ENCODE measurements at places on chromosomes 6 and 20. TPM values are rescaled to one million over a fixed set of nuclear protein-coding genes. Genes with fewer than 3 reads are reported as not detected.

GRCh38 chr6:150230164-150230561, 87.3 kb downstream of the PPP1R14C start:
- DNase-seq = no peak

GRCh38 chr6:7261032-7261841, 51.8 kb downstream of the SSR1 start:
- peak; percentile 81 for DNase-seq

DNA sequence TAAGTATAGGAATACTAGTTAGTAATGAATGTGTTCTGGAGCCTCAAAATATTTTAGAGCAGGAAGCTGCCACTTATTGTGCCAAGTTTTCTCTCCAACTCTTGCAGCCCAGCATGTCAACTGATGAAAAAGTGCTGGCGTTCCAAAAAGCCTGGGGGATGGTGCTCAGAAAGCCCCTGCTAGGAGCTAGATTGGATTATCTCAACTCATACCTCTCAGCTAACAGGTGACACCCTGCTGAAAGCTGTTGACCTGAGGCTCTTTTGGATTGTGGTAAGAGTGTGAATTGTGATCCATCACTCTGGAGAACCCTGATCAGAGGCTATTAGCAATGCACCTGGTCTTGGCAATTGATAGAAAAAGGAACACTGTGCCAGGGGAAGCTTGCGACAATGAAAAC, 580.4 kb downstream of the EYS start:
- no peak for DNase-seq

DNA sequence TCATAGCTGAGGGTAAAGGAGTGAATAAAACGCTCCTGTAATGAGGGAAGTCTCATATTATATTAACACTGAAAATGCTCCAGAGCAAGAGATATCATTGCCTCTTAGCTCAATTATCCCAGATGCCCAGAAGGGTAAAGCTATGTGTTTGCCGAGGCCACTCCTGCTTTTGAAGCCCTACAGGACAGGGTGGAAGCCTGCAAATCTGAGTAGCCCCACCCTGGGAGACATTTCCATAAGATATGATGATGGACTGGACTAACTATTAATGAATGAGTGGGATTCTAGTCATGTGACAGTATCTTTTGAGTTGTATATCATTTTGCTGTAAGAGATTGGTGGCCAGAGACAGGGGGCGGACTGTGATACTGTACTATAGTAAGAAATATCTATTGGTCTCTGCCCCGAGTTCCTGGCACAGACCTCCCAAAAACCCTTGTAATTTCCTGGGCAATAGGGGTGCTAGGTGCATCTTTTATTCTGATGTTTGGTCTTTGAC, 10.5 kb upstream of the SLC22A2 start:
- DNase-seq = no peak

GRCh38 chr20:9981829-9982228, 53.0 kb upstream of the ANKEF1 start:
- DNase-seq = no peak

- no peak for DNase-seq
These were observed 108.5 kb upstream of the RALGAPA2 start for GRCh38 chr20:20820785-20821483.

DNA sequence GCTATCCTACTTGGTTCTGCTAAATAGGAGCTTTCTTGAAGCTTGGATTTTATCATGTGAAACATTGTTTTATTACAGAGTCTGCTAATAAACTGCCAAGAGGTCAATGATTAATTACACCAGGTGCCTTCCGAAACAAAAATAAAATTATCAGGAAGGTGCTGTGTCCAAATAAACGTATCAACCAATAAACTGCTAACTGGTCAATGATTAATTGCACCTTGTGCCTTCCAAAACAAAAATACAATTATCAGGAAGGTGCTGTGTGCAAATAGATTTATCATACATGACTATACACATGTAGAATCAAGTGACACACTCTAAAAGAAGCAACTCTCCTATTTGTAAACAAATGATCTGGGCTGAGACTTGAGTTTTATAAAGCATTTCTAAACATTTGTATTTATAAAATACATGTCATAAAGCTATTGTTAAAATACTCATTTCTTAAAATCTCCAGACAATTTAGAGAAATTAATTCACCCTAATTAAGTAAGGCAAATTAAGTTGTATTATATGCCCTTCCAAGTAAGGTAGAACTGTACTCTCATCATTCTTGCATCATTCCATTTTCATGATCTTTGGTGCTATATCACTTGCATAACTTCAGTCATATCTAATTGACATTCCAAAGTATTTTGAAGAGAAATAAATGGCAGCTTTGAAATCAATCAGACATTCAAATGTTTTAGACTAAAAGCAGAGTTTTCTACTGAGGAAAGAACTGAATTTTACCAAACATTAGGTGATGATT, 26.8 kb downstream of the SPTLC3 start:
- DNase-seq = no peak

DNA sequence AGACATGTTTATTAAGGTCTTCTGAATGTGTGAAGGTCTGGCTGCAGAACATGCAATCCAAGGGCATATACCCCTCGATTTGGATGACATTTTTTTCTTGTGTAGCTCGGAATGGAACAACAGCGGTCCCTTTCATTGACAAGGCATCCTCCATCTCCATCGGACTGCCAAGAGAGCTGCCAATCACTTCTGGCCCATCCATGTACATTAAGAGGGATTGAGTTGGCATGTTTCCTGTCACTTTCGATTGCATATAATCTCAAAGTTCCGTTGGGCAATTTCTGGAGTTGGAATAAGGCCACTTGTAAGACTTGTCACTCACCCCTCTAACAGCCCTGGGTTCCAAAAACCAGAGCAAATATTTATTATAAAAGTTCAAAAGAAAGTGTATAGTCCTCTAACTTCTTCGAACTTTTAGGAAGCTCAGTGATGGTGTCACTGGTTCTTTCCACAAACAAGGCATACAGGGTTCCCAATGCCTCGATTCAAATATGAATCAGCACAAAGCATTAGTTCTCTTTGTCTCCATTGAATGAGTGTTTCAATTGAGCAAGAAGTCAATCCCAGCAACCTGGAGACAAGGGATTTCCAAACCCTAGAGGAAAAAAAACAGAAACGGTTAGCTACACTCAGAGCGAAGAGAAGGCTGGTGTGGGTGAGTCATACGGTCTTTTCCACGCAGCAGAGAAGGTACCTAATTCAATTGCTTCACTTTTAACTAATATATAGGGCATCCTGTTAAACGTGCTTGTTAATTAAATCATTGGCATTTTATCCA, 10.9 kb downstream of the ZNF217 start:
- DNase-seq = peak; percentile 96

- DNase-seq = no peak
These were observed 1.4 kb upstream of the ULBP3 start for GRCh38 chr6:150070236-150070818.

- DNase-seq = no peak
These were observed 5.4 kb upstream of the ZNF217 start for GRCh38 chr20:53599044-53599362.

- peak; percentile 41 for DNase-seq
These were observed 200.3 kb downstream of the EDN1 start for GRCh38 chr6:12490351-12490903.

GRCh38 chr6:32415521-32416019, 8.6 kb upstream of the BTNL2 start:
- peak; percentile 71 for DNase-seq

DNA sequence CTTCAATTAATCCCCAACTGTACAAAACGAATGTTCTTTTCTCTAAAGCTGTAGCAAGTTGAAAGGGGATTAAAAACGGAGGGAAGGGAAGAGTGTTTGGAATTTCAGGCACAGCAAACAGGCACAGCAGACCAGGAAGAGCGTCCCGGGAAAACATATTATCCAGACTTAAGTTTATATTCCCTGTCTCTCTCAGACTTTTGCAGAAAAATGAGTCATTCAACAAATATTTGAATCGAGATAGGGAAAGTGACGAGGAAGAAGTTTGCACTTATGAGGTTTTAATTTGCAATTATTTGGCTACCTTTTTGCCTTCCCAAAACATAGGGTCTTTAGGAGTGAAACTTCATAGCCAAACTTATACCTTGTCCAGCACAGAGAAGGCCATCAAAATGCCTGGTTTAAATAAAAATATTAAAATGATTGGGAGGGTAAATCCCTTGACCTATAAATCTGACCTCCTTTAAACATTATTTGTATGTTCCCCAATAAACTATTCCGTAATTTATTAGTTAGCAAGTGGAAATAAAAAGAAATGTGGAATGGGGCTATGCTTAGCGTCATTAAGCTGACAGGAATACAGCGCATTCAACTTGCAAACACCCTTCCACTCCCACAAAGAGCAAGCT, 16.0 kb downstream of the HFE start:
- peak; percentile 78 for DNase-seq

GRCh38 chr6:18451756-18452155, 64.6 kb downstream of the RNF144B start:
- DNase-seq = no peak

RFX6 gene
- total RNA-seq = not detected

ZC2HC1B gene
- total RNA-seq = not detected

LST1 gene
- not detected for total RNA-seq

MATN4 gene
- total RNA-seq = not detected

GATA5 gene
- total RNA-seq = not detected

EYA2 gene
- not detected for total RNA-seq

OOEP gene
- under 0.01 TPM for total RNA-seq

ASXL1 gene
- total RNA-seq = 61.7 TPM

SCGN gene
- total RNA-seq = not detected

TXLNB gene
- 0.32 TPM for total RNA-seq

NKAIN2 gene
- total RNA-seq = not detected

ABHD16B gene
- total RNA-seq = not detected
